ENCODE measurements at places on chromosomes 3 and 15. TPM values are rescaled to one million over a fixed set of nuclear protein-coding genes. Genes with fewer than 3 reads are reported as not detected.

- no peak for DNase-seq
- no peaks in the 10 kb centered on the region for H3K27me3 ChIP-seq
- H3K36me3 ChIP-seq: peaks cover under 1% of the 10 kb centered on the region
- H3K4me3 ChIP-seq: no peak overlapping the region
- H3K4me1 ChIP-seq: no peaks in the 10 kb centered on the region
Observed at GRCh38 chr3:114393367-114394072, 99.7 kb downstream of the TIGIT start.

The AMOTL2 gene
- 185 TPM for polyA plus RNA-seq

The CPEB1 gene
- 2.6 TPM for polyA plus RNA-seq

GRCh38 chr3:4732925-4733324 is 239.8 kb downstream of the ITPR1 start:
- H3K27me3 ChIP-seq: no peaks in the 10 kb centered on the region
- DNase-seq: peak; percentile 28
- H3K4me1 ChIP-seq: peaks cover 6% of the 10 kb centered on the region
- no peak overlapping the region for H3K4me3 ChIP-seq

The CAPN3 gene
- polyA plus RNA-seq: 1.9 TPM

GRCh38 chr3:127413871-127414270 is 126.0 kb upstream of the PRR20G start:
- H3K36me3 ChIP-seq: no peaks in the 10 kb centered on the region
- no peak overlapping the region for H3K4me3 ChIP-seq
- no peak for DNase-seq

All from SK-N-SH (cell line).